ENCODE measurements at places on chromosomes 4 and X.

- DNase-seq, result no peak
Measured at GRCh38 chr4:122548452-122548851, 72.4 kb downstream of the IL21 start.

GRCh38 chr4:152015597-152016302, 254.9 kb upstream of the GATB start:
- no peak for DNase-seq

DNA sequence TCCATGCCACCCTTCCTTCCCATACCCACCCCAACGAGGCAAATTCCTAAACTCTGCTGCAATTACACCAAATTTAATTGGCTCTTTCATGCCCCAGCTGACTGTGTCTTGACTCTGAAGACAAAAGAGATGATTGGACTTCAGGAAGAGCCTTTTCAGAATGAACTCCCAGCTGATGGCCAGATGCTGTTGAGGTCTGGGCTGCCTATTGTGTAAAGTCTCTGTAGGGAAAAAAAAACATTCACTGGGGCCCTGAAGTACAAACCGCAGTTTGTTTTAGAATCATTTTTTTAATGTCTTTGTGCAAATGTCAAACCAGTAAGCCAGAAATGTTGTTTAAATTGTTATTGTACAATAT, 174.8 kb downstream of the HHIP start:
- no peak for DNase-seq

GRCh38 chrX:88903989-88904718, 157.1 kb downstream of the CPXCR1 start:
- DNase-seq, result no peak

- DNase-seq, result no peak
Measured at GRCh38 chrX:136166221-136166855, 19.0 kb downstream of the FHL1 start.

- DNase-seq, result no peak
Measured at GRCh38 chr4:158913766-158914165, 144.9 kb downstream of the FNIP2 start.

DNA sequence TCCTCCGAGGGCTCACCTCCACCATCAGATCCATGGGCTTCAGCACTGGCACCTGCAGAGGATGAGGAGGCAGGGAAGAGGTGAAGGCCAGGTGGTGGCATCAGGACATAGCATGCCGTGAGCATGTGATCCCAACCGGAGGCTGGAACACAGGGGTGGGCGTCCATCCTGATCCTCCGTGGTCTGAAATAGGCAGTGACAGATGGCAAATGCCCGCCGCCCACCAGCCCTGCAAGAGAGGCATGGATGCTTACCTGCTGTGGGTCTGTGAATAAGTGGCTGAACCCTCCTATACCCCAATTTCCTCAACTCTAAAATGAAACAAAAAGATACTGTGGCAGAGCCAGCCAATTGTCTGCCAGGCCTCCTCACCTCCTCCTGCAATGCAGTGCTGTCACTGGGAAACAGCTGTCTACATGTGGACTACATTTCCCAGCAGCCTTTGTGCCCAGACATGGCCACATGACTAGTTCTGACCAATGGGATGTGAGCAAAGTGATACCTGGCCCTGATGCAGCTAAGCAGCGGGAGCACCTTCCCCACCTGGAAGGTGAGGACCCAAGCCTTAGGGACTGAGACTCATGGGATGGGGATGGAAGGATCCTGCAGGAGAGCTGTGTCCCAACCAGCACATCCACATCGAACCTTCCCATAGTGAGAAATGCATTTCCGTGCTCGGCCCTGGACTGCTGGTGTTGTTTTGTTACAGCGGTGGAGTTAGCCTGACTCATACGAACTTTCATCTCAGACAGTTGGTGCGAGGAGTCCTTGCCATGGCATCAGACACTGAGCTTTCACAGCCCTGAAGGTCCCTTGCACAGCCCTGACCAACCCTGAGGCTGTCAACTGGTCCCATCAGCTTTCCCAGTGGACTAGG, 99.5 kb downstream of the PPP2R2C start:
- no peak for DNase-seq

DNA sequence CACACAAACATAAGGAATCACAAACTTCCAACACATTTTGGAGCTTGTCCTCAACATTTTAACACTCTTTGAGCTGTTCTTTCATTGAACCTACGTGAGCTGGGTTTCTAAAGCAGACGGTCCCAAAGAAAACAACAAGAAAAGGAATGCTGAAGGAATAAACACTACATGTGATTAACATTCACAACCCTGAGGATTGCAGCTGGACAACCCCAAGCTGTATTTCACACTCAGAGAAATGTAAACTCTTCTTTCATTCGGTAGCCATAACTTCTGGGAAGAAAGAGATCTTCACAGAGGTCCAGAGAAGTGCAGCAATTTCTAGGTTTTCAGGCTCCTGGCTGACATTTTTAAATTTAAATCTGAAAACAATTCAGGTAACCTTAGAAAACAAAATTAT, 130.2 kb downstream of the CFAP299 start:
- DNase-seq, result no peak

GRCh38 chr4:105624530-105624929, 72.1 kb downstream of the ARHGEF38 start:
- DNase-seq, result no peak

- DNase-seq, result no peak
Measured at GRCh38 chr4:176896211-176896610, 103.5 kb upstream of the VEGFC start.

DNA sequence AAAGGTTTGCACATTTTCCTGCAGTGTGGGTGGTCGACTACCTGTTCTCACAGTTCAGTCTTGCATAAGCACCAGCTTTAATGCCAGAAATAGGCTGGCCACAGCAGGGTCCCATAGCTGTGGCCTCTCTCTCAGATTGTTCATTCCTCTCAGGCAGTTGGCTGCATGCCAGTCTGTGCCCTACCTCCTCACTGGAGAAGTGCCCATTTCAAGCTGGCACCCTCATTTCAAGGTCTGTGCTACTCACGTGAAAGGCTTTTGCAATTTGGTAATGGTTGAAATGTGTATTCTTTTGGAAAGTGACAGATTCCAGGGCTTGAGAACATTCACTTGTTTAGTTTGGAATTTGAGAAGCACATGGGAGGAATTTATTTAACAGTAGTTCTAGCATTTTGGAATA, 28.9 kb upstream of the MTMR1 start:
- no peak for DNase-seq

- DNase-seq, result no peak
Measured at GRCh38 chr4:25775166-25775565, 87.6 kb downstream of the SEL1L3 start.

DNA sequence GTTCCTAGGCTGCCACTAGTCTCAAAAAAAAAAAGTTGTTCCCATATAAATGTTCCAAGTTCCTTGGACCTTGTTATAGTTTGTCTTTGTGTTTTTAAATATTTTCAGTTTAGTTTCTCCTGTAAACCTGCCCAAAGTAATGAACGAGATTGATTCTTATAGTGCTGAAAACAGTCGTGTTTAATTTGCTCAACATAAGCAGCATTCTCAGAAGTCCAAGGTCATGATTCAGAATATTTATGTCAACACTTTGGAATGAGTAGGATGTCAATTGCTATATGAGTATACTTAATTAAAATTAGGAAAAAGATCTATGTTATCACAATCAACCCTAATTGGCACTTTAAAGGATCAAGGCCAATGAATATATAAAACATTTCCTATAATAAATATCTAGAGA, 510.9 kb downstream of the PPP4R3C start:
- DNase-seq, result no peak

GRCh38 chr4:182139491-182139890, 103.7 kb upstream of the TENM3 start:
- no peak for DNase-seq

DNA sequence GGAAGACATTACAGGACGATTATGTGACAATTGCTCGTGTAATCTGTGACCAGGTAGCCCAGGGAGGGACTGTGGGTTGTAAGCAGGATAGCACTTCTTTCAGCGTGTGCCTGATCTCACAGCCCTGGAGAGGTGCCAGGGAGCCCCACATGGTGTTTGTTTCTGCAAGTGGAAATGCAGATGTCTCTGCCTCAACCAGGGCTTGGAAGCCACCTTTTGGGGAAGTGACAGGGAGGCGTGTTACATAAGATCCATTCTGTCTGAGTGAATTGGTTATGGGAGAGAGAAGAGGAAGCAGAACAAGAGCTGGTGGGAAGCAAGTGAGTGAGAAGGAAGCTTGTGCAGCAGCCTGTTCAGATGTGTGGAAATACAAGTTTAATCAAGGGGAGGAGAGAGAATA, 104.5 kb upstream of the GATB start:
- DNase-seq, result no peak

GRCh38 chr4:17817027-17817426, 6.2 kb downstream of the NCAPG start:
- DNase-seq, result no peak

DNA sequence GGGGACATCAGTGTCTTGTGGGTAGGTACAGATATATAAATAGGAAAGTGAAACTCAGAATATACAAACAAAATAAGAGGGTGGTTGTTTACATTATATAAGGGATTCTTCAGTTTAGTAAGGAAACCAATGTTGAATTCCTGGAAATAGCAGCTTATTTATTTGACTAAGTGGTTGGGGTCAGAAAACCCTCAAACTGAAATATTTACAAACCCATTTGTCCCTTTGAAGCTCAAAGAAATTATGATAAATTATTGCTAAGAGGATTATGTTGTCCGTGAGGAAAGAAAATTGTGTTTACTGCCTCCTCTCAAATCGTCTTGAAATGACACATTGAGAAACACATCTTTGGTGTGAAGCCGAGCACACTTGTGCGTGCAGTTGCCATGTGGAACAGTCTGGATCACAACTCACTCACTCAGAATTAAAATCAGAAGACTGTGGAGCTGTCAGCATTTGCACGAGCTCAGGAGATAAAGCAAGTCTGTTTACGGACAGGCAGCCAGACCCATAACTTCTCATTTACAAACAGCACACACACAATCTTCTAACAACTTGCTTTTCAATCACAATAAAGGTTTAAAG, 46.8 kb upstream of the SETD7 start:
- no peak for DNase-seq

DNA sequence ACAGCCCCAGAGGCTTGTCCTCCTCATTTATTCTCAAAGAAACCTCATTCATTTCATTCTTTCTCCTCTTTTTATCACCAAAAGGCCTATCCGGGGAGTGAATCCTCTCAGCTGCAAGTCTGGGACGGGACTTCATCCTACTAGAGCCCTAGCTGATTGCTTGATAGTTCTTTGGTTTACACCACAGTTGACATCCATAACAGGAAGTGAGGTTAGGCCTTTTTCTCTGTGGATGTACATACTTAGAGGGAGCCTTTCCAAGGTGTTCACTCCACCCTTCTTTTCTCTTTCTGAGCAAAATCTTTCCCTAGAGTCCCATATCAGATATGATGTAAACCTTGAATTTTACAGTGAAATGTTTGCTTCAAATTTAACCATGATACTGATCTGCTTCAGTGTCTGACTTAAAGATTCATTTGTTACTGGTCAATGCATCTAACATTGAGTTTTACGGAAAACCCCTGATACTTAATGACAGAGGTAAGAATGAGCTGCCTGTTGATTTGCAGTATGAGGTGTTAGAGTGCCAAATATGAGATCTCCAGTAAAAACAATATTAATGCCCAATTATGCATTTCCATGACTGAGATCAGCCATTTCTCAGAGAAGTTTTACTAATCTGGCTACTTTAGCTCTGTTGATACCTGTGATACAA, 16.8 kb upstream of the CXCL5 start:
- no peak for DNase-seq

DNA sequence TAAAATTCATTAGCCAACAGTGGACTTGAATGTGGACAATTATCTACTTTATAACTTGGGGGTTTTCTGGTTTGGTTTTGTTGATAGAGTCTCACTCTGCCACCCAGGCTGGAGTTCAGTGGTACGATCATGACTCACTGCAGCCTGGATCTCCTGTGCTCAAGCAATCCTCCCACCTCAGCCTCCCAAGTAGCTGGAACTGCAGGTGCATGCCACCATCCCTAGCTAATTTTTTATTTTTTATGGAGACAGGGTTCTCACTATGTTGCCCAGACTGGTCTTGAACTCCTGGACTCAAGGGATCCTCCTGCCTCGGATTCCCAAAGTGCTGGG, 12.4 kb upstream of the ELF2 start:
- no peak for DNase-seq

DNA sequence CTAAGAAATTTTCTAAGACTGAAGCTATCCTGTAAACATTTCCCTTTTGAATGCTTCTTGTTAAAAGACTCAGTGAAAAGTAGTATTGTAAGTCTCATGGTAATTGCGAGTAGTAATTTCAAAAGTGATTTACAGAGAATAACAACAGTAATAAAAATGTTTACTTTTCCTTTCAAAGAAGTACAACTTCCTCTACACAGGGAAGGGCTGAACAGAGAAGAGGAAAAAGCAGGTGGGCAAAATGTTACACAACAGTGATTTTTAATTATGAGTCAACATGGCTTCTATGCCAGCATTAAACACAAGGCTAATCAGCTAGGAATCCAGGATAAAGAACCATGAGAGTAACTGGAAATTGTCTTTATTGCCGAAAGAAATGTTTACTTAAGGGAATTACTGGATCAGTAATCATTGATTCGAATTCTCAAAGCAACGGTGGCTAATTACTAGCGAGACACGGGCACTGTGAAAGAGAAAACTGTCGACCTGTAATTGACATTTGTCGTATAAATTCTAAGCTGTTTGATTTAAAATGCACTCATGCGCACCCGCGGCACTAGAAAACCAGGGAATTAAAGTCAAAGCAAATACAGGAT, 15.4 kb downstream of the UTP3 start:
- DNase-seq, result no peak

DNA sequence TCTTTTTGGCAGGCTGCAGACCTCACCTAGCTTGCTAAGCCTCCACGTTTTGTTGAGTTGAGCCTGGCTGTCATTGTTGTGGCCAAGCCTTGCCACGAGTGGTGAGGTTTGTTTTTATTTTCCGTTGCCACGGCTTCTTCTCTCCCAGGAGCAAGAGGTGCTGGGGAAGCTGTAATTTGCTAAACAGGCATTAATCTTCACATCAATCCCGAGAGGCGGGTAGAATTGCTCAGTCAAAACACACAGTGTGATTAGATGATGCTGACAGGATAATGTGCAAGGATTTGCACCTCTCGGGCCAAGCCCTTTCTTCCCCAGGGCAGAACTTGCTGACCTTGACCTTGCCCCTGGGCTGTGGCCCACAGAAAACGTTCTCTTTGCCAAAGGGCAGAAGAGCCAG, 72.2 kb upstream of the ATP6AP2 start:
- no peak for DNase-seq

- DNase-seq, result no peak
Measured at GRCh38 chr4:142933207-142933606, 87.1 kb upstream of the INPP4B start.

- DNase-seq, result no peak
Measured at GRCh38 chrX:40933706-40934425, 151.4 kb upstream of the USP9X start.

- DNase-seq, result no peak
Measured at GRCh38 chr4:137572163-137572562, 39.9 kb upstream of the PCDH18 start.

DNA sequence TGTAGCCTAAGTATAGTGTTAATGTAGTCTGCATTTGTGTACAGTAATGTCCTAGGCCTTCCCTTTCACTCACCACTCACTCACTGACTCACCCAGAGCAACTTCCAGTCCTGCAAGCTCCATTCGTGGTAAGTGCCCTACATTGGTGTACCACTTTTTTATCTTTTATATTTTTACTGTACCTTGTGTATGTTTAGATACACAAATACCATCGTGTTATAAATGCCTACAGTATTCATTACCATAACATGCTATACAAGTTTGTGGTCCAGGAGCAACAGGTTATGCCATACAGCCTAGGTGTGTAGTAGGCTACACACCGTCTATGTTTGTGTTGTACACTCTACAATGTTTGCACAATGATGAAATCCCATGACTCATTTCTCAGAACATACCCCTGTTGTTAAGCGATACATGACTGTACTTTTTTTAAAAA, 15.4 kb downstream of the TSPAN5 start:
- DNase-seq, result no peak

Data from stimulated activated CD4-positive, alpha-beta T cell treated with anti-CD3 and anti-CD28 coated beads, TNF-alpha, amount 100 ng/mL, for 1 hour (primary cell).